Stimulated activated CD4-positive, alpha-beta T cell treated with anti-CD3 and anti-CD28 coated beads, Interleukin-2, amount 100 ng/mL, for 4 hours (primary cell): ENCODE measurements at places on chromosomes 3 and 15.

DNA sequence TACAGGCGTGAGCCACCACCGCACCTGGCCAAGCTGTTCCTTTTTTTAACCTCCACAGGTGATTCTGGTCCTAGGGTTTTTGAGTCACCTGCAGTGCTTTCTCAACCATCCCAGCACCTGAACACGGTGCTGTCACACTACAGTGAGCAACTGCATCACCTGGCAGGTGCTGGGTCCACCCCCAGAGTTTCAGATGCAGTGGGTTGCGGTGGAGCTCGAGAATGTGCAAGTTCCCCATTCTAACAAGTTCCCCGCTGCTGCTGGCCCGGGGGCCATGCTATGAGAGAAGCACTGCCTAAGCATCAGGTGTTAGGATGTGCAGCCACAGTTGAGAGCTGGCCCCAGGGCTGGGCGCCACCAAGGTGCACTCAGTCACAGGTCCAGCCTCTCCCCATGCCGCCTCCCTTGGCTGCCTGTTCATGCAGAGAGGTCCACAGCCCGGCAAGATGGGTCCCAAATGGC lies 18.0 kb downstream of the ISG20 start:
- DNase-seq: no peak

DNA sequence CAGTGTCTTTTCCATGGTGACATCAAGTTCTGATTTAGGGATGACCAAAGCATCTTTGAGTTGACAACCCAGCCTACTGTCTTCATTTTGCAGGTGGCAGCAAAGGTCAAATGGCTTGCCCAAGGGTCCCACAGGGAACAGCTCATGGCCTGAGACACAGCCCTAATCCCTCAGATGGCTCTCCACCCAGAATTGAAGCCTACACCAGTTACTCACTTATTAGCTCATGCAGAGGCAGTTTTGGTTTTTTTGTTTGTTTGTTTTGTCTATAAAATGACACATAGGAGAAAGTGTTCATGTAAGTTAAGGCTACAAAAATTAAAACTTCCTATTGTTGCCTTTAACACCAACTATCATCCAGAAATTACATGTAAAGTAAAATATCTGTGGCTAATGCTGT lies 167.9 kb downstream of the OSBPL10 start:
- no peak for DNase-seq

DNA sequence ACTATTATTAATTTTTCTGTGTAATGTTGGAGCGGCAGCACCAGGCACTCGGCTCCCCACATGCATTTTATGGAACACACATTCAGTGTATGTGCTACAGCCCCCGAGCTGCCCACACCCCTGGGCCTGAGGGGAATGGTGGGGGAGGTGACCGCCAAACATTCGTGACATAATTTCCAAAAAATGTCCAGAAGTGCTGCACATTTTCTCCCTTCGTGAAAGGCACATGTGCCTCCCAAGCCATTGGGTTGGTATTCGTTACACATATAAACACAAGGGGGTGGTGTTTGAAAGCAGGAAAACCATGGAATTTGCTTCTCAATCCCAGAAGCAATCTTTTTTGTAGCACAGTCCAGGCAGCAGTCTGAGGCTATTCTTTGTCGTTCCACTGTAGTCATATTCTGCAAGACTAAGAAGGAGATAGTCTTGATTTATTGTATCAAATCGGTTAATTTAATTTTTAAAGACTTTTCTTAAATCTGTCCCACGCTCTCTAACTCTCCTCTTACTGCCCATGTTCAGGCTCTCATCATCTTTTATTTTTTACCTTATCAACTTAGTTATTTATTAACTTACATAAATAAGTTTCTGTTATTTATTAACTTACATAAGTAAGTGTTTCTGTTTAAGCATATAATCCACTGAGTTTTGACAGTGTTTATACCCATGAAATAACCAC lies 39.2 kb upstream of the POLR2M start:
- DNase-seq: no peak

DNA sequence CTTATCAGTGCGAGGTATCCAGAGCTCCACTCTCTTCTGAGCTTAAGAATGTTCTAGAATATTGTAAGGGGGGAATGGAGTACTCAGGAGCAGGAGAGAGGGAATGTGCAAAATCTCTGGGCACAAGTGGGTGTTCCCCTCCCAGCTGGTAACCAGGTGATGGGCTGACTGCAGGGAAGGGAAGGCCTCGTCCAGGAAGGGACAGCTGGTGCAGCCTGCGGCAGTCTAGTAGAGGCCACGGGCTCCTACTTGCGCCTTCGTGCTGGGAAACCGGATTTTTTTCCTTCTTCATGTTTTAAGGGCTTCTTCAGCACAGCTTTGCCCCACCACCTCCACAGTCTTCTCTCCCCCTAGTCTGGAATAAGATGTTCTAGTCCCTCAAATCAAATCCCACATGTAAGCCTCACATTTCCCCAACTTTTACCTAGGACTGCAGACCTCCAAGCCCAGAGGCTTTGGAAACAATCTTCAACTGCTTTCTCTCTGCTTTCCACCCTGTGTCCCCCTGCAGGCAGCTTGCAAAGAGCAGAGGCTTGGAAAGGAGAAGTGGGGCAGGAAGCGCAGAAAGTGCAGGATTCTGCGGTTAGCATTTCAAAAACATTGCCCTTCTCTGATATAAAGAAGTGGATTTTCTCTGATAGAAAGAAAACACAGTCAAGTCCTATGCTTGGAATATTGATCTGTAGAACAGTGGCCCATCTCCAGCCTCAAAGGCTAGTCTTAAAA lies 11.9 kb upstream of the CGNL1 start:
- DNase-seq: no peak

GRCh38 chr3:79886204-79886603 lies 118.4 kb upstream of the ROBO1 start:
- no peak for DNase-seq

GRCh38 chr3:131840156-131840797 lies 194.5 kb downstream of the CPNE4 start:
- DNase-seq: no peak

GRCh38 chr3:157410945-157411344 lies 25.7 kb upstream of the PTX3 start:
- DNase-seq: no peak

- DNase-seq: no peak
Measured at GRCh38 chr3:194121891-194122631, 13.9 kb upstream of the HES1 start.

- DNase-seq: no peak
Measured at GRCh38 chr15:101657968-101658784, 6.0 kb upstream of the TM2D3 start.

DNA sequence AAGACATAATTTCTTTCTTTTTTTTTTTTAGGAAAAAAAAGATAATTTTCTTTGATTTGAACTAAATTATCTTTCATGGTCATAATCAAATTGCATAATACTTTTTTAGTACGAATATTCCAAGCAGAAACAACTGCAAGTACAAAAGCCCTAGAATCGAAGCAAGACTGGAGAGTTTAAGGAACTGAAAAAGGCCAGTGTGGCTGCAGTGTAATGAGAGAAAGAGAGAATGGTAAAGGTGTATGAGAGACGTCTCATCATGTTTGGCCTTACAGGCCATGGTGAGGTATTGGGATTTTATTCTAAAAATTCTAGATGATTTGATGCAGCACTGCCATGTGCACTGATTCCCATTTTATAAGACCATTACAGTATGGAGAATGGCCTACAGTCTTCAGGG lies 180.9 kb downstream of the SUCNR1 start:
- no peak for DNase-seq

GRCh38 chr3:105401691-105402149 lies 35.0 kb downstream of the ALCAM start:
- DNase-seq: no peak

- DNase-seq: no peak
Measured at GRCh38 chr3:67524046-67524445, 130.4 kb downstream of the SUCLG2 start.

DNA sequence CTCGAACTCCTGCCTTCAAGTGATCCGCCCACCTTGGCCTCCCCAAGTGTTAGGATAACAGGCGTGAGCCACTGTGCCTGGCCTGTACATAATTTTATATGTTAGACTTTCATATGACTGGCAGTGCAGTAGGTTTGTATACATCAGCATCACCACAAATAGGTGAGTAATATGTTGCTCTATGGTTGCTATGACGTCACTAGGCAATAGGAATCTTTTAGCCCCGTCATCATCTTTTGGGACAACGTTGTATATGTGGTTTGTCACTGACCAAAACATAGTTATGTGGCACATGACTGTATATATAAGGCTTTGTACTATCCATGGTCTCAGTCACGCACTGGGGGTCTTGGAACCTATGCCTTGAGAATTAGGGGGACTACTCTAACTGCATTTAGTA lies 17.0 kb upstream of the DNAJC19 start:
- DNase-seq: no peak

DNA sequence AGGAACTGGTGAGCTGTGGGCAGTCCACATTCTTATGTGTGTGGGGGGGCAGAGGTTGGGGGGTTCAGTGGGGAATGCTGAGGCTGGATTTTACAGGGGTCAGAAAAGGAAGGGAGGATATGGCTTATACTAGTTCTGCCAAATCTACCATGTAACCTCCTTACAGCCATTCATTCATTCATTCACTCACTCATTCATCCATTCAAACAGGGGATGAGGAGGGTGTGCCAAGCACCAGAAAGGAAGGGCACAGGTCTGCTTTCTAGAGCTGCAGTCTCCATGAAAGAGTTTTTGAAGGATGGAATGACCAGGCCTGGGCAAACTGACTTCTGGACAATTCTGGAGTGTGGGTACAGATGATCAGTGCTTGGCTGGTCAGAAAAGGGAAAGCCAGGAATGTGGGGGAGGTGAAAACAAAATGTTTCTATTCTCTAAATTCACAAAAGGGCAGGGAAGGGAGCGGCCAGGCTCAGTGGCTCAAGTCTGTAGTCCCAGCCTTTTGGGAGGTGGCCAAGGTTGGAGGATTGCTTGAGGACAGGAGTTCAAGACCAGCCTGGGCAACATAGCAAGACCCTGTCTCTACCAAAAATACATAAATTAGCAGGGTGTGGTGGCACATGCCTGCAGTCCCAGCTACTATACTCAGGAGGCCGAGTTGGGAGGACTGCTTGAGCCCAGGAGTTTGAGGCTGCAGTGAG lies 49.2 kb upstream of the C15orf39 start:
- no peak for DNase-seq

DNA sequence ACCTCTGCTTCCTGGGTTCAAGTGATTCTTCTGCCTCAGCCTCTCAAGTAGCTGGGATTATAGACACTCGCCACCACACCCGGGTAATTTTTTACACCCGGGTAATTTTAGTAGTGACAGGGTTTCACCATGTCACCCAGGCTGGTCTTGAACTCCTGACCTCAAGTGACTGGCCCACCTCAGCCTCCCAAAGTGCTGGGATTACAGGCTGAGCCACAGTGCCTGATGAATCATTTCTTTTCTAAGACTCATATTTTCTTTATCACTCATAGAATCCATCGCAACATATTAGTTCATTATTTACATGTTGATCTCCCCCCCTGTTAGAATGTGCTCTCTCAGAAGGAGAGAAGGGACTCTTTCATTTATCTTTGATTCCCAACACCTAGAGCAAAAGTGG lies 109.5 kb upstream of the PTPRG start:
- no peak for DNase-seq

DNA sequence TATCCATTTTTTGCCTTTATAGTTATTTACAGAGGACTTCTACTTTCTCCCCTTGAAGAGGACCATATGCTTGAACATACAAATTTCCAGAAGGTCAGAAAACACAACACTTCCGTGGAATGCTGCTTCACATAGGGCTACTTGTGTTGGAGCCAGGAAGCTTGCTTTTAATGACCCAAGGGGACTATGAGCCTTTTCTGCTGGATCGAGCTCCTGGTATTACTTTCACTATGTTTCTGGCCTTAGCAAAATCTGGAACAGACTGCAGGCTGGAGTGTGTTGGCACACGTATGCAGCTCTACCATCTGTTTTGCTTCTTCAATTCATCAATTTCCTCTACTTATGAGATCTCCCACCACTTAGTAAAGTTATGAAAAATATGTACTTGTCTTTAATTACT lies 69.3 kb upstream of the CBLB start:
- no peak for DNase-seq

DNA sequence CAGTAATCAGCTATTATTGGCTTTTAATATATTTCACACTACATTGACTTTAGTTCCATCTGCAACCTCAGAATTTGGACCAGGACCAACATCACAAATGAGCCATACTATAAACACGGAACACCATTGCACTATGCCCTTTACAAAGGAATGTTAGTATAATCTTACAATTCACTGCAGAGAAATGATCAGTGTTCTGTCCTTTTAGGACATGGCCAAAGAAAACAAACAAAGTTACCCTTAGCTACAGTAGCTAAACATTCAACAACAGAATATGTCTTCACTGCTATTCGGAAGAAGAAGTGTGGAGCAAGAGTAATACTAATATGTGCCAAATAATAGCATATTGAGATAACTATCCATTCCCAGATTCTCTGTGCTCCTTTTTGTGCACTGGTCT lies 90.4 kb downstream of the NAALADL2 start:
- no peak for DNase-seq

GRCh38 chr3:187974871-187975271 lies 179.1 kb upstream of the LPP start:
- DNase-seq: no peak

DNA sequence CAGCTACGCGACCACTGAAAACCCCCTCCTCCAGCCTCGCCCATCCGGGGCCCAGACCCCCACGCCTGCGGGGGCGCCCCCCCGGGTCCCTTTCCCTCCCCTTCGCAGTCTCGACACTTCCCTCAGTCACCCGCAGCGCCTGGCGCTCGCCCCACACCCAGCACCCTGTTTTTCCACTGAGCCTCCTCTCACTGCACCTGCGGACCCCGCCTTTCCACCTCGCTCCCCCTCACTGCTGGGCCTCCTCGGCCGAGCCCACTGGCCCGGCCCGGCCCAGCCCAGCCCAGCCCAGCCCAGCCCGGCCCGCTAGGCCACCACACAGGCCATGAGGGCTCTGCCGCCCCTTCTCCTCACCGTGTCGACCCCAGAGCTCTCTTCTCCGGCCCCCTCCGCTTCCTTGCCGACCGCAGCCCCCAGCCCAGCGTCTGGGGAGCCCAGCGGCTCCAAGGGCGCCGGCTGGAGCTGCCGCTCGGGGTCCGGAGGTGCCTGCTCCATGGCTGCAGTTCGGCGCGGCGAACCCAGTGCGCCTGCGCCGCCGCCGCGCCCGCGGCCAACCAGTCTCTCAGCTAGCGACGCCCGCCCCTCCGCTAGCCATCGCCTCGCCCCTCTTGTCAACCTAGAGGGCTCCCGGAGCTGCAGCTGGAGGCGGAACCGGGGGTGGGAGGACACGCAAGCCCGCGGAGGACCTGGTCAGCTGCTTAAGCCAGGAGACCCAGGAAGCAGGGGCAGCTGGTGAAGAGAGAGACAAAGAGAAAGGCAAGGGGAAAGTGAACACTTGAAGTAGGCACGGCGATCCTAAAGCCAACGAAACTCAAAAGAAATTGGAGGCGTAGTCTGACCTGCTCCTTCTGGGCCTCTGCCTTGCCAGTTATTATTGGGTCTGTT lies at the start of gene SNX4:
Gene SNX4 (minus strand): TSS at position 525 of the 885 bp plus-strand sequence. CDS start 30 bp downstream, at position 495.
- peak; percentile 76 for DNase-seq

GRCh38 chr3:134621854-134622253 lies 29.0 kb downstream of the KY start:
- DNase-seq: no peak

- DNase-seq: no peak
Measured at GRCh38 chr15:41954036-41954435, 18.3 kb downstream of the EHD4 start.

- no peak for DNase-seq
Measured at GRCh38 chr3:64808061-64808460, 120.3 kb upstream of the ADAMTS9 start.

GRCh38 chr3:194072691-194073279 lies 63.2 kb upstream of the HES1 start:
- DNase-seq: no peak
